ENCODE measurements at places on chromosomes 4 and X.

DNA sequence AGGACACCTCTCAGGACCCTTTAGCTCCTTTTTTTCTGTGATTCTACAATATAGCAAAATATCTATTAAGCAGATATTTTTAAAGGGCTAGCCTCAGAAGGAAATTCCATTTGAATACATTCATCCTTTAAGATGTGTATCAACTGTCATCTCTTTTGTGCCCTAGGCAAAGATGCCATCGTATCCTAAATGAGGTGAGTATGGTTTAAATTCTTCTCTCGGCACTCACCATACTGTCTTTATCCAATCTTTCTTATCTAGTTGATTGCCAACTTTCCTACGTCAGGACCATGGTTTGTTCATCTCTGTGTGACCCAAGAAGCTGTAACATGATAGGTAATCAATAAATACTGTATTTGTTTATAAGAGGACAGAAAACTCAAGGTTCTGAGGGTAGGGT is 176.0 kb downstream of the LDB2 start:
- DNase-seq = no peak

DNA sequence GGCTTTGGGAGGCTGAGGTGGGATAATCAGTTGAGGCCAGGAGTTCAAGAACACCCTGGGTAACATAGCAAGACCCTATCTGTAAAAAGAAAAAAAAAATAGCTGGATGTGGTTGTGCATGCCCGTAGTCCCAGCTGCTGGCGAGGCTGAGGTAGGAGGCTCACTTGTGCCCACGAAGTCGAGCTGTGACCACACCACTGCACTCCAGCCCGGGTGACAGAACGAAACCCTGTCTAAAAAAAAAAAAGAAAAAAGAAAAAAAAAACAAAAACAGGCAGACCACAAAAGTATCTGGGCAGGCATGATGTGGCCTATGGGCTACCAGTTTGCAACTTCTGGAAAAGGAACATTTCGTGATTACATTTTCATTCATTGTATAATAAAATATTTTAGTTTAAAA is 38.1 kb upstream of the RASGEF1B start:
- no peak for DNase-seq

- DNase-seq = no peak
These were observed 73.1 kb downstream of the CPZ start for GRCh38 chr4:8665406-8666360.

- no peak for DNase-seq
These were observed 103.6 kb downstream of the CHIC2 start for GRCh38 chr4:53960843-53961242.

DNA sequence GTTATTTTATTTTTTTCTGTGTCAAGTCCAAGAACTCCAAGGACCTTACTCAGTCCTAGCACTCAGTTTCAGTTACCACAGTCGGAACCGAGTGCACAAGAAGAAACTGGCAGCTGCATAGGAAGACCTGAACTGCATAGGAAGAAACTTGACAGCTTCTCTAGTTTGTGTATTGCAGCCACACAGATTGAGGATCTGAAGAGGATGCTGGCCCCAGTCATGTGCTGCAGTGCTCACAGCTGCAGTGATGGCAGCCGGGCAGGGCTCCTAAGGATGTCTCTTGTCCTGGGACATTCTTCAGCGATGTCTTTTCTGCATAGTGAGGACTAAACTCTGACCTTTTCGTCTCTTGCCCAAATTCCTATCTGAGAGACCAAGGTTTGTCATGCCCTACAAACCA is 261.2 kb downstream of the STIM2 start:
- DNase-seq = no peak

DNA sequence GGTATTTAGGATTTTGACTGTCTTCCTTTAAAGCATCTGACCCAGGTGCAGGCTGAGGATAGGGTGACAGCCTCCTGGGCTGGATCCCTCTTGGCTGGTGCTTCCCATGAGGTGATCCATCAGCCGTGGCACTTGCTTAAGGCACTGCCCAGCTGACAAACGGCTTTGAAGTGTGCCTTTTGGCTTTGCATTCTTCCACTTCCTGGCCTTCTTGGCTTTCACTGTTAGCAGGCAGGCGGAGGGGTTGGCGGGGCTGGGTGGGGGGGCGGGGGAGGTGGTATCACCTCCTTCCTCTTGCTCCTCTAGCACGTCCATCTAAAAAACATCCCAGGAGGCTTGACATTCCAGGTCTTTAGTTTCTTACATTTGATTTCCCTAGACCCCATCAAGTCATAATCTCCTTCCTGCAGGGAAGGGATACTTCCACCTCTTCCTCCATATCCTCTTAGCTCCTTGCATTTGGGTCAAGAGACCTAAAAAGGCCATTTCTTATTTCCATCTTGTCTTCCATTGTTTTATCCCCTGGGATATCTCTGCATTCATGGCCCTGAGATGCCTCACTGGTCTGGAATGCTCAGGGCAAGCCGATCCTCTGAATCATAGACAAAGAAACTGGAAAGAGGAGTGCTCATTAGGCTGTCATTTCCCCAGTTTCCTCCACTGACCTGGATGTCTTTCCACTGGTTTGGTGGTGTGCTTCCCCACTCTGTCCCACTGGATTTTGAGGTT is 11.3 kb upstream of the APLN start:
- DNase-seq = no peak

DNA sequence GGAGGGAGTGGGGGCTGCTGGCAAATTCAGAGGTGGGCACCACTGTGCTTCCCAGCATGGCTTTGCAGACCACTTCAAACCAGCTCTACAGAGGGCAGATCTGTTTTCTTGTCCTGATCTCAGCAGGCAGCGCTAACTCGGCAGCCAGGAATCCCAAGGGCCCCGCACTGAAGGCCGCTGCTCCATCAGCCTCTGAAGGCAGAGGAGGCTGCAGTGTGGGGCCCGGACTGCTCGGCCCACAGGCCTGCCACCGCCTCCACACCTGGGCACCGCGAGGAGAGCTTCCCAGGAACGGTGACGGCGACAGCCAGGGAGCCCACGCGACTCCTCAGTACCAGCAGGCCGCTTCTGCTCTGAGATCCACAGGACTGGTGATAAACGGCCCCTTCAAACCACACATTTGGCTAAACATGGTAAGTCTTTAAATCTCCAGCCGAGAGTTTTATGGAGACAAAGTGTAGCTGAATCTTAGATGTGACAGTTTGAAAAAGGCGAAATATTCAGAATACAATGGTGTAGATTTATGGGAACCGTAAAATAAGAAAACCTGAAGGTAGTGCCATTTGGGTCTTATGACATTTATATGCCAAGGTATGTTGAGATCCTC is 23.6 kb downstream of the DCTD start:
- DNase-seq = no peak

DNA sequence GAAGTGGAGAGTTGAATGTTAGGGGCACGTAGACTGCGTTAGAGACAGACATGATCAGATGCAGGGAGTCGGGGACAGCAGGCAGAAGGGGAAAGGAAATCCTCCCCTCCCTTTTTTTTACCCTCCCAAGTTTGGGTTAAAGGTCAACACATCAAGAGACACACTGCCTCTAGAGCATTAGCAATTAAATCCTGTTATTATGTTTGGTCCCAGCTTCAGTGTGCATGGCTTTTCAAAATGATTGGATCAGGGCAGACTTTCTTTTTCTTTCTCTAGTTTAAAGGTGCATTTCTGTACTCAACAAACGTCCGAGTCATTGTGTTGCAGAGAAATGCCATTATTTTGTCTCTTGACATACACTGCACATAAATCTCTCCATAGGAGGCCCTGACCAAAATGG is 63.9 kb downstream of the USP26 start:
- DNase-seq = no peak

DNA sequence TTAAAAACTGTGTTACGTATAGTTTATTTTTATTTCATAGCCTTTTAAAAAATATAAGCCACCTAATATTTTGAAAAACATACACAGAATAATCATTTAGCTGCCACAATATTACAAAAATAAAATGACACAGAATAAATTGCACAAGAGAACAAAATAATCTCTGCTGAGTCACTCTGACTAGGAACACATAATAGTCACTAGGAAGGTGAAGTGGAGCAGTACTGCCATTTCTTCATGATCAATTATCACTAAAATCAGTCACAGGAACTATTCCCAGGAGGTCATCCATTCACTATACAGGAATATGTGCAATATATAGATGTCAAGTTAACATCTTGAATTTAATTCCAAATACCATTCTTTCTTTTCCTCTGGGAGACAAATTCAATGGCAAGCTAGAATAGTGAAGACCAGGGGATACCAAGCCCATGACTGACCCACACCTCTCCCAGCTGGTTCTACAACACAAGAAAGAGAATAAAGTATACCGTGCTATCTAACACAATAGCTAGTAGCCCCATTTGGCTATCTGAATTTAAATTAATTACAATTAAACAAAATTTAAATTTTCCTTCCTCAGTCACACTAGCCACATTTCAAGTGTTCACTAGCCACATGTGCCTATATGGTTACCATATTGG is 5.9 kb downstream of the SMIM43 start:
- no peak for DNase-seq

- no peak for DNase-seq
These were observed 205.5 kb downstream of the UNC5C start for GRCh38 chr4:95343235-95343634.

DNA sequence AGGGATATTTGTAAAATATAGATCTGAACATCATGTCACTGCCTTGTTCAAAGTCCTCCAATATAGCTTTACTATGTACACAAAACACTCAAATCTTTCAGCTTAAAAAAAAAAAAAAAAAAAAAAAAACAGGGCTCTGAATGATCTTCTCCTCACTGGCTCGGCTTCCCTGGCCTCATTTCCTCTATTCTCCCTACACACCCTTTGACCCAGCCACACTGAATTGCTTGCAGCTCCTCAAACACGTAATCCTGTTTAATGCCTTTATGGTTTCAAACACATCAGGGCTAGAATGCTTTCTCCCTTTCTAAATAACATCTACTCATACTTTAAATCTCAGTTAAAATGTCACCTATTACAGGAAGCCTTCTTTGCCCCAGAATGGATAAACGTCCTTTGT is 60.8 kb downstream of the MTMR8 start:
- no peak for DNase-seq

DNA sequence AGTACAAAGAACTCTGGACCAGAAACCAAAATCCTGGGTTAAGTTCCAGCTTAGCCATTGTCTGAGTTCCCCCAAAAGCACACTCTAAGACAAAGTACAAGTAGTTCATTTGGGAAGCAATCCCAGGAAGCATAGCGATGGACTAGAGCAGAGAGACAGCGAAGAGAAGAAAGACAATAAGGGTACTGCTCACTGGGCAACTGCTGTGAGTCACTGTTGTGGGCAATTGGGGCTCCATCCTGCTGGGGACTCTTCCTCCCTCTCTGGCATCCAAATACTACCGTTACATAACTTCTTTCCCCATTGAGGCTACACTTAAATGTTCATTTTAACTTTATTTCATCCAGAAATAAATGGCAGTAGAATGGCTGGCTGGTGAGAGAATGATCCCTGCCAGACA is 14.1 kb downstream of the SRPX start:
- no peak for DNase-seq

DNA sequence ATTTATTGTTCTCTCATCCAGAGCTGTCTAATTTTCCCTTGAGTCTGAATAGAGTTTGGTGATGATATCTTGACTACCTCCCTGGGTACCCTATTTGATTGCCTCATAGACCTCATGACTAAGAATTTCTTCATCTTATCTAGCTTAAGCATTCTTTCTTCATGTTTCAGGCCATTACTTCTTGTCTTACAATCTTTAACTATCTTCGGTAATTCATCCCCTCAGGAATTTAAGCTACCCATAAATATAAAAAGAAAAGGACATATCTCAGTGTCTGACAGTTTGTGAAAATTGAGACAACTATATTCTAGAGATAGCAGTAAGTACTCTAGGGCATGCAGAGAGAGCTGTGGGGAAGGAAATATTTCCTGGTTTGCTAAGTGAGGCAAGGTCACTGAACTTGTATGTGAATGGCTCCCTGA is 466.1 kb upstream of the GRID2 start:
- DNase-seq = no peak

DNA sequence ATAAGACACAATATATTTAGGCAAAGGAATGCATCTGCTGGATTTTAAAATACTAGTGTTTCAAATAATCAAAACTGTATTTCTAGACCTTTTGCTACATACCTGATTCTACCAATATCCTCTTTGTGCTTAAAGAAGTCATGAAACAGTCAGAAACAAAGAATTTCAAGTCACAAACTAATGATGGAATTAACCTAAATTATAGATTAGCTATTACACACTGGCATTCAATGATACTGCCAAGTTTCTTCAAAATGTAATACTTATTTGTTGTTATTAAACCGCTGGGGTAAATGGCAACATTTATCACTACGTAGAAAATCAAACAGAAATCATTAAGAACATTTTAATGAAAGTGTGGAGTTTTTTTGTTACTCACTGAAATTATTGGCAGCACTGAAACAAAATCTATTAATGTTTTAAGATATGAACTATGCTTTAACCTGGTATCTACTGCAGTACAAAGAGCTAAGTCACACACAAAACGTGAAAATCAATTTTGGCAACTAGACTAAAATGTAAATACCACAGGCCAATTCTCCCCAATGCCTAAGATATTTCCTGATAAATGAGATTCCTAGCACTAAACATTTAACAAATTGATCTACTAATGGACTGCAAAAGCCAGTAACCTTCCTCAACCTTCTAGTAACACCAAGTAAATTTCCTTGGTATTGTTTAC is 19.4 kb downstream of the PDGFC start:
- DNase-seq = no peak

- DNase-seq = no peak
These were observed 97.0 kb upstream of the STOX2 start for GRCh38 chr4:183808097-183808456.

DNA sequence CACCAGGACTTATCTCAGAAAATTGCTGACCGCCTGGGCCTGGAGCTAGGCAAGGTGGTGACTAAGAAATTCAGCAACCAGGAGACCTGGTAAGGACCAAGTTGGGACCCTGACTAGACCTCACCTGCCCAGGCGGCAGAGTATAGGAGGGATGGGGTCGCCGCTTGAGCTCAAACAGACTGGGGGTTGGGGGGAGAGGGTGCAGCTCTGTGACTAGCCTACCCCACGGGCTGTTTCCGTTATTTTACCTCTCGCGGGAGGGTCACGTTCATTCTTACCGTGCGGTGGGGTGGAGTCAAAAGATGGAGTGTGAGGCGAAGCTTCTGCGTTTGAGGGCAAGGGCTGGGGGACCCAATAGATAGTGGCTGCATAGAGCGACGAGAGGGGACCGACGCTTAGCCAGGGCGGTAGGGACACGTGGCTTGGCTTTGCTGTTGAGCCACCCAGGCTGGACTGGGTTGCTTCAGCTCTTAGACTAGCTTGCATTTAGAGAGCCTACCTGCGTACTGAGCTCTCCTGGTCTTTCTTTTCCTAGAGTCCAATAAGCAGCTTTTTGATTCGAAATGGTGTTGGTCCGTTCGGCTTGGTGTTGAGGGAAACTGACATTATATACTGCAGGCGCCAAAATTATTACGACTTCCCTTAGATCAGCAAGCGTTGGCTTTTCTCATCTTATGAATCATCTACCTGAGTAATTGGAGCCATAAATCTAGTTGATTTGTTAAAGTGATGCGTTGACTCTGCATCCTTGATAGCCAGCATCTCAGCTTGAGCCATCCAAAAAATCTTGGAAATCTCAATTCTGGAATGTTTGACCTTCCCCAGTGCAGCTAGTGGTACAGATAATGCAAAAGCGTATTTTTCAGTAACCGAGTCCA is 591 bp downstream of the PRPS1 start:
- peak; percentile 41 for DNase-seq

Data from NCI-H1105 treated with DMSO at 0.1 percent for 48 hours (cell line).